SK-N-SH (cell line): ENCODE measurements at places on chromosomes 12 and 14.

GRCh38 chr12:102379346-102380162 lies 100.8 kb downstream of the IGF1 start:
- no peak for DNase-seq

DNA sequence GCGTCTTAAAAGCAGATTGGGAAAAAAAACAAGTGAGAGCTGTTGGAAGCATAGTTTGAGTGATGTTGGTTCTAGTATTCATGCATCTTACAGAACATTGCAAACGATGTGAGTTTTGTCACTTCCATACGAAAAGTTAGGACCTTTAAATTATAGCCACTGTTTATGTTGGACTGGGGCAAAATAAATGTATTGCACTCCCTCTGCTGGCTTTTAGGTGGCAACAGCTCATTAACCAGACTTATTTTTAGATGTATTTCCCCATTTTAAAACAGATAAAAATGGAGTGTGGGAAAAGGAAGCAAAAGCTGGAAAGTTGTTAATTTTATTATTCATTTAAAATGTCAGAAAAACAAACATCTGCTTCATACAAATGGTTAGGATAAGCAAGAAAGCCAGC lies 111.9 kb downstream of the LGR5 start:
- peak; percentile 22 for DNase-seq

DNA sequence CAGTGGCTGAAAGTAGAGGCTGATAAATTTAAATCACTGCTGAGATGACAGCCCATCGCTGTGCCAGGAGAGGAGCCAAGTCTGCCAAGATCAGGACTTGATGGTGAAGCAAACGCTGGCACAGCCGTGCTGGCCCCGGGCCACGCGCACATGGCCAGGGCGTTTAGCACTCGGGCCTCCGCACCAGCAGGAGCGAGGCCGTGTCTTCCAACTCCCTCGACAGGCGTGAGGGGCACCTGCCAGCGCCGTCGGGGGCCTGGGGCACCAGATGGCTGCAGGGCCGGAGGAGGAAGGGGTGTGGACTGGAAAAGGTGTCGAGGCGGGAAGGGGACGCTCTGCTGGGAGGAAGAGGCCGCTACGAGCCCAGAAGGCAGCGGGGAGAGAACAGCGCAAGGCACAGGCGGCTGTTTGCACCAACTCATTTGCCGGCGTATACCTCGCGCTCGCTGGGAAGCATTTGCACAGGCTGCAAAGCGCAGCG lies 29.5 kb downstream of the RIMBP2 start:
- DNase-seq, result no peak

DNA sequence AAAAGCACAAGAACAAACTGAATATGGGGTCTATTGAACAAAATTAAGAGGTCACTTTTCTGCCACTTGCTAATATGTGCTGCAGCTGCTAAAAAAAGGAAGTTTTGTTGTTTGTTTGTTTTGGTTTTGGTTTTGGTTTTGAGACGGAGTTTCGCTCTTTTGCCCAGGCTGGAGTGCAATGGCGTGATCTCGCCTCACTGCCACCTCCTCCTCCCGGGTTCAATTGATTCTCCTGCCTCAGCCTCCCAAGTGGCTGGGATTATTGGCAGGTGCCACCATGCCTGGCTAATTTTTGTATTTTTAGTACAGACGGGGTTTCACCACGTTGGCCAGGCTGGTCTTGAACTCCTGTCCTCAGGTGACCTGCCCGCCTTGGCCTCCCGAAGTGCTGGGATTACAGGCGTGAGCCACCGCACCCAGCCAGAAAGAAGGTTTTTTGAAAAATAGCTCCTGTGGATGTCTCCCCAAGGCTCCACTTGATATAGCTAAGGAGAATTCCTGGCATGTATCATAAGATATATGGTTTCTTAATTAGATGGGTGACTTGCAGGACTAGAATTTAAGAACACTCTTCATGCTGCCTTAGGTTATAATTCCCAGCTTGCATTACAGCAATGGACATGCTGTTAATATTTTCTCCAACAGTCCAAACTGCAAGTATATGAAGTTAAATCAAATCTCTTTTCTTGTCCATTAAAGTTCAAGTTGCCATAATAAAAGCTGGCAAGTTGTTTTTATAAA lies 237.6 kb upstream of the AMIGO2 start:
- no peak for DNase-seq

GRCh38 chr14:73238941-73239340 lies 1.6 kb downstream of the PAPLN start:
- peak; percentile 25 for DNase-seq

- no peak for DNase-seq
These were observed 56.4 kb downstream of the RAB35 start for GRCh38 chr12:120060196-120060595.

GRCh38 chr12:57340104-57340503 lies 89.1 kb upstream of the STAC3 start:
- no peak for DNase-seq

GRCh38 chr12:104486943-104487819 lies 30.4 kb downstream of the CHST11 start:
- no peak for DNase-seq

- no peak for DNase-seq
These were observed 535.3 kb downstream of the GALC start for GRCh38 chr14:87457720-87458119.

DNA sequence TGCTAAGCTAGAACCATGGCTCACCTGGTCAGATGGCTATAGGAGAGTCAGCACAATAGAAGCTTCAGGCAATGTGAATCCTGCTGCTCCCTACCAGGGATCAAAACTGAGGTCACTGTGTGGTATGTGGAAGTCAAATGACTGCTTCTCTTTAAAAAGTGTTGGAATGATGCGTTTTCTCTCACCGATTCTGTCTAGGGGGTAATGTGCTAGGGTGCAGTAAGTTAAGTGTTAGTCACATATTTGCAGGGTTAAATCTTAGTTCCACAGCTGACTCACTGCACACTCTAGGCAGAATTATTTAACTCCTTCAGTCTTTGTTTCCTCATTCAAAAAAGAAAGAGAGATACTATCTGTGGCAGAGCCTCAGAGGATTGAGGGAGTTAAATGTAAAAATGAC lies 696.6 kb downstream of the DIO2 start:
- DNase-seq, result no peak

- DNase-seq, result no peak
These were observed 23.6 kb downstream of the TMEM30B start for GRCh38 chr14:61257469-61258057.

DNA sequence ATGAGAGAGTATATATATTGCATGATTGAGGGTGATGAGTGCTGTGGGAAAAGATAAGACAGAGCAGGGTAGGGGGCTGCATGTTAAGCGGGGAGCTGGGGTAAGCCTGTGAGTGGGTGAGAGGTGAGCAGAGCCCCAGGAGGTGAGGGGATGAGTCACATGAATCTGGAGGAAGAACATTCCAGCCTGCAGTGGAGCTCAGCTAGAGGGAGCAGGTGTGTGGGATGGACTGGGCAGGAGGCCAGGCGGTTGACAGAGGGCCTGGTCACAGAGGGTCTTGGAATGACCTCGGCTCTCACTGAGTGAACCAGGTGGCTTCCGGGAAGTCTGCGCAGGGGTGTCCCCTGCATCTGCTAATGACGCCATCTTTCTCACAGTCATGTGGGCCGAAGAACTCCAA lies 44.4 kb downstream of the GIT2 start:
- DNase-seq, result no peak
